ENCODE measurements at places on chromosomes 2 and 18.

DNA sequence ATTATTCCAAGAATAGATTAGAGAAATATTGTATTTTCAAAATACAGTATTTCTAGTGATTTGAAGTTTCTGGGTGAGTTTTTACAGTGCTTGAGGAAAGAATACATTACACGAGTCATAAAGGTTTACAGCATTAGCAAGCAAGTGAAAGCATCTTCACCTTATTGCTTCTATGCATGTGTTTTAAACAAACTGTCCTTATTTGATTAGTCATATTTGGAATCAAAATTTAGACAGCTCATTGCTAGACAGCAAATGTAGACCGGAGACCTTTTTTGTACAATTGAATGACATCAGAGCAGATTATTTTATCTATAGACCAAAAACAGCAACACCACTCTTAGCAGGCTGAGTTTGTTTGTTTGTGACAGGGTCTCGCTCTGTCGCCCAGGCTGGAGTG, 69.2 kb downstream of the FAM161A start:
- no peak for DNase-seq

GRCh38 chr2:52210161-52210560, 1178.2 kb upstream of the NRXN1 start:
- DNase-seq: peak; percentile 1

DNA sequence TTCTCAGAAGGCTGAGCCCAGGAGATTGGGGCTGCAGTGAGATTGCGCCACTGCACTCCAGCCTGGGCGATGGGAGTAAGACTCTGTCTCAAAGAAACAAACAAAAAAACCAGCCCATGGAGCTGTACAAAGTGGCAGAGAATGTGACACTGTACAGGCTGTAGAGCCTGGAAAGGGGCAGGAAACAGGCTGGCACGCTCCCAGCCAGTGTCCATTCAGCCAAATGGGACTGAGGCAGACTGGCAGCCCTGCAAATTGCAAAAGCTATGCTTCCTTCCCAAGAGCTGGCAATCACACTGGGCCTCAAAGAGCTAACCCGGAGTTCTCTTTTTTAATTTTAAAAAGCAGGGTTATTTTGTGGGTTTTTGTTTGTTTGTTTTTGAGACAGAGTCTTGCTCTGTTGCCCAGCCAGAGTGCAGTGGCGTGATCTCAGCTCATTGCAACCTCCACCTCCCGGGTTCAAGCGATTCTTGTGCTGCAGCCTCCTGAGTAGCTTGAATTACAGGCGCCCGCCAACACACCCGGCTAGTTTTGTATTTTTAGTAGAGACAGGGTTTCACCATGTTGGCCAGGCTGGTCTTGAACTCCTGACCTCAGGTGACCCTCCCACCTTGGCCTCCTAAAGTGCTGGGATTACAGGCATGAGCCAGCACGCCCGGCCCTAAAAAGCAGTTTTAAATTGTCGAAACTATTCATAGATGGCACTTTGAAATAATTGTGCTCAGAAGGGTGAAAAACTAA, 42.8 kb downstream of the SCRN3 start:
- no peak for DNase-seq

DNA sequence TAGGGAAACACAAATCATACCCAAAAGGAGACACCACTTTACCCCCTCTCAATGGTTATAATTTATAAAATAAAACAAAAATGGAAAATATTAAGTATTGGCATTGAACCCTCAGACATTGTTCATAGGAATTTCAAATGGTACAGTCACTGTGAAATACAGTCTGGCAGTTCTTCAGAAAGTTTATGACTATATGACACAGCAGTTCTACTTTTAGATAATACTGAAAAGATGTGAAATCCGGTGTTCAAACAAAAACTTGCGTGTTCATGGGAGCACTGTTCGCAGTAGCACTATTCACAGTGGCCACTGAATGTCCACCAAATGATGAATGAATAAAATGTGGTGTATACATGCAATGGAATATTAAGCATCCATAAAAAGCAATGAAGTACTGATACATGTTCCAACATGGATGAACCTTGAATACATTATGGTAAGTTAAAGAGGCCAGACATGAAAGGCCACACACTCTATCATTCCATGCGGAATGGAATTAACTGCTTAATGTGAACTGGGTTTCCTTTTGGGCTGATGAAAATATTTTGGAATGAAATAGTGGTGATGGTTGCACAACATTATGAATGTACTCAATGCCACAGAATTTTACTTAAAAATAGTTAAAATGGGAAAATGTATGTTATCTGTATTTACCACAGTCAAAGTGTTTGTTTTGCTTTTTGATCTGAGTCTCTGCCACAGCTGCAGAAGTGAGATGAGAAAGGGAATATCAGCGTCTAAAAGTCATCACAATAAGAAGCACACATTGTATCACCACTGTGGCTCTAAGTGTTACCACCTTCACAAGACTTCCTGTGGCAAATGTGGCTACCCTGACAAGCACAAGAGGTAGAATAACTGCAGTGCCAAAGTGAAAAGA, 864.6 kb downstream of the SUCLG1 start:
- DNase-seq: no peak

GRCh38 chr2:240888130-240888889, 7.6 kb downstream of the MAB21L4 start:
- no peak for DNase-seq

DNA sequence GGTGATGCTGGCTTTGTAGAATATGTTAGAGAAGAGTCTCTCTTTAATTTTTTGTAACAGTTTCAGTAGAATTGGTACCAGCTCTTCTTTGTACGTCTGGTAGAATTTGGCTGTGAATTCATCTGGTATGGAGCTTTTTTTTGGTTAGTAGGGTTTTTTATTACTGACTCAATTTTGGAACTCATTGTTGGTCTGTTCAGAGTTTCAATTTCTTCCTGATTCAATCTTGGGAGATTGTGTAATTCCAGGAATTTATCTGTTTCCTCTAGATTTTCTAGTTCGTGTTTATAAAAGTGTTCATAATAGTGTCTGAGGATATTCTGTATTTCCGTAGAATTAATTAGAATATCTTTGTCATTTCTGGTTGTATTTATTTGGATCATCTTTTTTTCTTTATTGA, 943.5 kb downstream of the TRIB2 start:
- no peak for DNase-seq

DNA sequence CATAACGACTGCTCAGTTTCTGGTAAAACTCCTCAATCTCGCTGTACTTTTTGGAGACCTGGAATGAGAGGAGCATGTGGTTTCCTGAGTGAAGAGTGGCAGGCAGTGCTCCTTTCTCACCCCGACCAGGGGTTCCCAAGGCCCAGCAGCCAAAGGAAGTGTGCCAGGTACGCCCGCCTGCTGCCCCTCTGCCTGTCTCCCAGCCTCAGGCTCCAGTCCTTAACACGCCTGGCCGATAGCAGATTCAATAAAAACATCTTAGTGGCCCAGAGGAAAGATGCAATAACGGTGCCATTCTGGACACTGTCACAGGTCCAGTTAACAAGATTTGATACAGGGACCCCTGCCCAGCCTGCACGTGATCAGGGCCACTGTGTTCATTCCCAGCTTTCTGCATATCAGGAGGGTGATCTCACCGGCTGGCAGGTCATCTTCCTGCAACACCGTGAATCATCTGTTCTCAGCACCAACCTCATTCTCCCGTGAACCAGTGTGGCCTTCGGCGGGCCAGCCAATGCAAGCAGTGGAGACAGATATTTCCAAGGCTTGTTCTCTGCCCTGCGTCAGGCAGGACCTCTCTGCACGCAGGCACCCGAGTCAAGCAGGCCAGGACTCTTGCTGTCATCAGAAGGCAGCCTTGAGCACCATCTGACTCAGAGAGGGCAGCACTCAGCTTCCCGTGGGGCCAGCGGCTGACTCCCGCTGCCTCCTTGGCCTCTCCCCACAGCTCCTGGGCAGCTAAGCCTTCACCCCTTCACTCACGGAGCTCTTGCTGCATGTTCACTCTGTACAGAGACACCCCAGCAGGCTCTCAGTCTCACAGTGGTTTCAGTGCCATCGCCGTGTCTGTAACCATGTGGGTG, 9.5 kb downstream of the HS1BP3 start:
- DNase-seq: peak; percentile 71

GRCh38 chr2:139495851-139496250, 715.7 kb upstream of the NXPH2 start:
- no peak for DNase-seq

DNA sequence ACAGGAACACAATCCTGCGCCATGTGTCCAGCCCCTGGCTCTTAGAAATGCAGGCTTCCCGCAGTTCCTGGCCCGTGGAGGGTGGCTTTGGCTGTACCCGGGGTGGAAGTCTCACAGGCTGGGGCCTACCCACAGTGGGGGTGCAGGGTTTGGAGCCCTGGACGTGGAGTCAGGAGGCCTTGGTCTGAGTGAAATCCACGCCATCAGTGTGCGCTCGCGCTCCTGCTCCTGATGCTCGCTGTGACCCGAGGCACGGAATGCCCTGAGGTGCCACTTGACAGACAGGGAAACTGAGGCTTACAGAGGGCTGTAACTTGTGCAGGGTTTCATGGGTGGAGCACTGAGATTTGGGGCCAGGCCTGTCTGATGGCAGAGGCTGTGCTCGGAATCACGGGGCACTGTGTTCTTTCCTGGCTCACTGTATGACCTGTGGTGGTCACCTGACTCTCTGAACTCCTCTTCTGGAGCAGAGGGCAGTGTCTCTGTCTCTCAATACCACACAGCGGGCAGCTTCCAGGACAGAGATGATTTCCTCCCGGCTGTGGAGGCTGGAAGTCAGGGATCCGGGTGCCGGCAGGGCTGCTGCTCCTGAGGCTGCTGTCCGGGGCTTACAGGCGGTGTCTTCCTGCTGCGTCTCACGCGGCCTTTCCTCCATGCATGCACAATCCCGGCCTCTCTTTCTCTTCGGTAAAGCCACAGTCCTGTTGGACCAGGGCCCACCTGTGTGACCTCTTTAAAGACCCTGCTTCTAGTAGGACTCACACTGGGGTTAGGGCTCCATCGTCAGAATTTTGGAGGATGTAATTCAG, 25.9 kb upstream of the ALLC start:
- no peak for DNase-seq

DNA sequence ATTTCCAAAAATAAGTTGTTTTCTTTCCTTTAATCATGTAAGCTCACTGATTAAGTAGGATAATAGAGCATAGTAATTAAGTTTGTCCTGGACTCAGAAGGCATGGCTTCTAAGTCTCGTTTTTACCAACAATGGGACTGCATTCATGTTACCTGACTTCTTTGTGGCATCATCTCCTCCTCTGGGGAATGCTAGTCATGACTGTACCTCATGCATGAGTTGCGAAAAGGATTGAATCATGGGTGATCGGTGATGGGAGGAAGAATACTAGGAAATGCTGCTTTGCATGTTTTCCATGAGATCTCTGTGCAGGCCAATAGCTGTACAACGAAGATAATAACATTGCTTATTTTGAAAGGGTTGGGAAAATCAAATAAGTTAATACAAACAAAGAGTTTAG, 981.6 kb downstream of the CNTNAP5 start:
- DNase-seq: no peak

DNA sequence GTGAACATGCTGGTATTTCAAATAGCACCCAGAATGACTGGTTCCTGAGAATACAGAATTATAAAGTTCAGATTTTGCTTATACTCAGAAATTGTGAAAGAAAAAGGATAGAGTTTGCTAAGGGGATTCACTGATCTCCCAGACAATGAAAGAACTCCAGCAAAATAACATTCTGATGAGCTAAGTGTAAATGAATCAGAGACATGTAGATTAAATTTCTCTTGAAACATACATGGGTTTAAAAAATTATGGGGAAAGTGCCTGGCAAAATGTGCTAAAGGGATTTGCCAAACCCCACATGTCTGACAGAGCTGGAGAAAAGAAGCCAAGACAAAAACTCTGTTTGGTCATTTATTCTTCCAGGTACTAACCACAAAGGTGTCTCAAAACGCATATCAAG, 116.3 kb downstream of the FTCDNL1 start:
- no peak for DNase-seq

DNA sequence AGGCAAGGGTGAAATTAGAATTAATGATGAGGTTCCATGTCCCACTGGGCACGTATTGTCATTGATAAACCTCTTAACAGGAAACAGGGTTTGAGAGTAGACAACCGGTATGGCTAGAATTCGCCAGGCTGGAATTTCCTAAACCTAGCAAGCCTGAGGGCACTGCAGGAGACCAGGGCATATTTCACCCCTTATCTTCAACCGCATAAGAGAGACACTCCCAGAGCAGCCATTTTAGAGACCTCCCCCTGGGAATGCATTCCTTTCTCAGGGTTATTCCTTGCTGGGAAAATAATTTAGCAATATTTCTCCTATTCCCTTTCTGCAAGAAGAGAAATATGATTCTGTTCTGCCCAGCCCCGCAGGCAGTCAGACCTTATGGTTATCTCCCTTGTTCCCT, 334.6 kb upstream of the LYPD1 start:
- DNase-seq: no peak

- DNase-seq: no peak
These were observed 477.5 kb downstream of the DPP10 start for GRCh38 chr2:114919985-114920384.

GRCh38 chr18:845152-845819, 33.2 kb upstream of the YES1 start:
- peak; percentile 74 for DNase-seq

DNA sequence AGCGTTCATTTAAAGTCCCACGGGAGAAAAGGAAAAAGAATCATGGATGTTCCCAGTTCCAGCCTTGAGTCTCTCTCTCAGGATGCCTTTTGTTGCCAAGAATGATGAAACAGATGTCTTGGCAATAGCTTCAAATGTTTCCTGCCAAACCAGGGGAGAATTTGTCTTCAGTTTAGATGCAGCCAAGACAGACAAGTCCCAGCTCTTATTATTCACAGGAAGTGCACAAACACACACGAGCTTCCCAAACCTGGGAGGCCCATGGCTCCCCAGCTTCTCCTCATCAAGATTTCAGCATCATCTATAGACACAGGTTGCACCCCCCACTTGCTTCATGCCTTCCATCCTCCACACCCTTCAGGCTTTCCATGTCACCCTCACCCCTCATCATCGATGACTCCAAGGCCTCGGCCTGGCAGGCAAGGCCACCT, 45.9 kb downstream of the HS1BP3 start:
- DNase-seq: peak; percentile 92

DNA sequence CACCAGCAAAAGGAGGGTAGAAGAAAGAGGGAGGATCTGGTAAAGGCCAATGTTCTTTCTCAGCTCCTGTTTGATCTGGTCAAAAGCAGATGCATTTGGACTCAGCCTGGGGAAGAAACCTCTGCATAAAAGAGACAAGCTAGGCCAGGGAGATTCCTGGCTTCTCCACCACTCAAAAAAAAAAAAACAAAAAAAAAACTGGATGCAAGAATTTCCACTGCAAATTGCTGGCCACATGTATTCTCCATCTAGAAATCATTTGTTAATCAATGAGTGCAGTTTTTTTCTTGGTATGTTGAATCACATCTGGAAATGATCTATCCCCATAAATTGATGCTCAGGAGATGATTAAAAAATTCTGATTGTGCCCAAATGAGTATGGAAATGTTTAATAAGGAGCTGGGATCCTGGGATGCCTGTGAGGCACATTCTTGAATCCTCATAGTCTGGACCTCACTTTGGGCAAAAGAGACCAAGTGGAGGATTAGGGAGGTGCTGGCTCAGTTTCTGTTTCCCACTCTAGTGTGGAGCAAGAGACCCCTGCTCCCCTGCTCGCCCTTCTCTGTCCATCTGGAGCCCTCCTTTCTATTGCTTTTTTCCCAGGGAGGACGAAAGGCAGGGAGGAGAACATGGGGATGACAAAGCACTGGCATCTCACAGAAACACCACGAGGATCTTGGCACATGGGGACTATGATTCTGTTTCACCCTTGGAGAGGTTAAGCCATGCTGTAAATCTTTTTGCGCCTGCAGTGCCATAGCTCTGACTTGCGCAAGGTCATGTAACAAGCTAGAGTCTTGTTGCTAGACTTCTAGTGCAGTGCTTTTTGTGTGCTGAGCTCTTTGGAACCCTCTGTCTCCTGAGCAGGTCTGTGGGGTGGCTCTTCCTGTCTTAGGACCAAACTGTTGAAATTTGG, 57.6 kb downstream of the APOB start:
- no peak for DNase-seq
